Dermis microvascular lymphatic vessel endothelial cell (primary cell): ENCODE measurements at places on chromosomes 4 and X. TPM values are rescaled to one million over a fixed set of nuclear protein-coding genes. Genes with fewer than 3 reads are reported as not detected.

The UGT2B11 gene
- total RNA-seq = not detected in 2 replicates

The CSN1S1 gene
- total RNA-seq = not detected in 2 replicates

The MAGEA10 gene
- total RNA-seq = not detected in 2 replicates

The CEP44 gene
- total RNA-seq = 7.7 and 10.7 TPM in 2 replicates

The BST1 gene
- total RNA-seq = 35.6 and 88.1 TPM in 2 replicates

The MCTS1 gene
- 23.3 and 29.1 TPM in 2 replicates for total RNA-seq

The PCSK1N gene
- under 0.01 and 0.13 TPM in 2 replicates for total RNA-seq

The PFKFB1 gene
- 0.13 TPM in 2 replicates for total RNA-seq

The NAP1L2 gene
- total RNA-seq = 1.3 and 1.7 TPM in 2 replicates

The PABPC1L2B gene
- not detected in 2 replicates for total RNA-seq

The CXCR3 gene
- total RNA-seq = not detected in 2 replicates

The MMAA gene
- 1.5 and 1.8 TPM in 2 replicates for total RNA-seq

The TBC1D8B gene
- 2.4 and 3.5 TPM in 2 replicates for total RNA-seq

The MRFAP1 gene
- 85.1 and 109 TPM in 2 replicates for total RNA-seq

The TNMD gene
- total RNA-seq = not detected in 2 replicates

The SPANXN5 gene
- total RNA-seq = not detected in 2 replicates

The ARMCX2 gene
- 29.7 and 51.2 TPM in 2 replicates for total RNA-seq

The CDS1 gene
- total RNA-seq = under 0.01 TPM in 1 of 2 replicates, not detected in the other

The SYTL4 gene
- total RNA-seq = 16.8 and 43.4 TPM in 2 replicates

The FGFR3 gene
- total RNA-seq = 0.64 and 2.4 TPM in 2 replicates

The AFM gene
- total RNA-seq = not detected in 2 replicates

The BGN gene
- total RNA-seq = 12.1 and 70.9 TPM in 2 replicates

The PWWP3B gene
- total RNA-seq = not detected in 2 replicates

The GYG2 gene
- 0.51 and 1.0 TPM in 2 replicates for total RNA-seq

The PRAF2 gene
- 2.8 and 5.4 TPM in 2 replicates for total RNA-seq

The LEF1 gene
- 0.13 TPM in 1 of 2 replicates, not detected in the other for total RNA-seq

The KIAA1210 gene
- total RNA-seq = not detected in 2 replicates

The MTNR1A gene
- not detected in 2 replicates for total RNA-seq

The CXorf49 gene
- total RNA-seq = not detected in 2 replicates

The TRAM1L1 gene
- 0.51 TPM in 2 replicates for total RNA-seq

The POU3F4 gene
- total RNA-seq = not detected in 2 replicates

The SOX3 gene
- total RNA-seq = not detected in 2 replicates

The HSFX3 gene
- total RNA-seq = not detected in 2 replicates

The TIGD2 gene
- total RNA-seq = 3.3 and 3.9 TPM in 2 replicates

The EGFL6 gene
- not detected in 2 replicates for total RNA-seq

The TMSB15C gene
- total RNA-seq = 4.7 and 10.9 TPM in 2 replicates

The CLDN34 gene
- 0.13 TPM in 1 of 2 replicates, not detected in the other for total RNA-seq

The CT47B1 gene
- not detected in 2 replicates for total RNA-seq

The MSANTD1 gene
- total RNA-seq = 0.13 and 0.26 TPM in 2 replicates

The TLR2 gene
- 0.13 and 0.77 TPM in 2 replicates for total RNA-seq

The TMEM35A gene
- 1.9 TPM in 2 replicates for total RNA-seq

The MAGEB2 gene
- total RNA-seq = not detected in 2 replicates
